ENCODE measurements at places on chromosomes 11 and 22. TPM values are rescaled to one million over a fixed set of nuclear protein-coding genes. Genes with fewer than 3 reads are reported as not detected.

DNA sequence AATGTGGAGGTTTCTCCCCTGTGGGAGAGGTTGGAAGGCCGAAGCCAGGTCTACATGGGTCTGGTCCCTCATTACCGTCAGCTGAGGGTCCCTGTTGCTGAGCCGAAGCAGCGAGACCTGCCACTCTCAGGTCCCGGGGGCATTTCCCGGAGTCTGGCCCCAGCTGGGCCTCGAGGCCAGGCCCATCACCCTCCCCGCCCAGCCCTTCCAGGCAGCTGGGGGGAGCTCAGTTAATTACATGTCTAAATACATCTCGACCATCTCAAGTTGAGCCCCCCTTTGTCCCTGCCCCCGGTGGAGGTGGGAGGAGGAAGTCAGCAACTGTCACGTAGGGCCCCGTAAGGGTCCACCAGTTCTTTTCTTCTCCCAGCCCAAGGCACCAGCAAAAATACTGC is 3.6 kb downstream of the CDKN1C start:
- no peak for DNase-seq

- DNase-seq = no peak
Observed at GRCh38 chr11:14331476-14332136, 27.4 kb downstream of the RRAS2 start.

DNA sequence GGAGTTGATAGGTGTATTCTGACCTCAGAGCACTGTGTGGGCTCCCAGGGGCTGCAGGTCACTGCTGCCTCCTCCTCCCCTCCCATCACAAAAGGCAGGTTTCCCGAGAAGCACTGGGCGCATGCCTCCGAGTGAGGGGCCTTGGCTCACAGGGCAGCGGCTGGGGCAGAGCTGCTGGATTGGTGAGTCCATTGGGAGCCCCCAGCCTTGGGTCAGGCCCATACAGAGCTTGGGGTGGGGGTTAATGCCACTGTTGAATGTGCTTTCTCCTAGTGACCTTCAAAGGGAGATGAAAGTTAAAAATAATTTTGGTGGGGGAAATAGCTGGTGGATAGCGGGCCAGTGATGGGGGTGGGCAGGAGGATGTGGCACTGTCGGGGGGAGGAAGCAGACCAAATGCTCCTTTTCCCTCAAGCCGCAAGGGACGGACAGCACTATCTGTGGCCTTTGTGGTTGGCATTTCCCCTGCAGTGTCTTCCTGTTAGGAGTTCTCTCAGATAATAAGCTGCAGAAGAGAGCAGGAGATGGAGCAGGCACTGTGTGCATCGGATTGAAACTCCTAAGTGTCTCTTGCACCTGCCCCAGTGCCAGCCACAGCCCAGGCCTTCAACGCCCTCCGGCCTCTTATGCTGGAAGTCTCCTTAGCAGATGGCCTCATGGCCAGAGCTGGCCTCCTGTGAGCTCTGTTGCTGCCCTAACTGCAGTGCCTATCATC is 3.2 kb downstream of the TUBA8 start:
- no peak for DNase-seq

DNA sequence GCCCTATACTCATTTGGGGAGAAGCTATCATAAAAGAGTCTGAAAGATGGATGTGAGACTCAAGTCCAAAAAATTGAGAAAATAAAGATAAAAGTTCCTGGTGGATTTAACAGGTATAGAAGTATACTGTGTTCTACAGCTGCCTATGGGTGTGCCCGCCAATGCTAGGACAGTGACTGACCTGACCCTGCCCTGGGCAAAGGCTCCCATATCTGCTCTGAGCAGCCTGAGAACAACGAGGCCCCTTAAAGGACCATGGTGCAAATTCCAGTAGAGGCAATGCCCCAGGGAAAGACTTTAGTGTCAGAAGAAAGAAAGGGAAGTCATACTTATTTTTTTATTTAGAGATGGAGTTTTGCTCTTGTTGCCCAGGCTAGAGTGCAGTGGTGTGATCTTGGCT is 181.8 kb downstream of the NAV2 start:
- DNase-seq = no peak

Gene SAAL1
- 8.8 TPM for total RNA-seq

Gene RFPL1
- not detected for total RNA-seq

Gene LRRC74B
- total RNA-seq = not detected

Gene KCNK7
- 1.3 TPM for total RNA-seq
